ENCODE measurements at places on chromosomes 13 and 19. TPM values are rescaled to one million over a fixed set of nuclear protein-coding genes. Genes with fewer than 3 reads are reported as not detected.

GJB6 gene
- 0.68 TPM for total RNA-seq

ZNF28 gene
- total RNA-seq, result 21.2 TPM

- no peaks in the 10 kb centered on the region for H3K27me3 ChIP-seq
- no peak for DNase-seq
- no peak overlapping the region for H3K27ac ChIP-seq
- H3K36me3 ChIP-seq, result no peaks in the 10 kb centered on the region
- H3K4me3 ChIP-seq, result no peak overlapping the region
- no peaks in the 10 kb centered on the region for H3K4me1 ChIP-seq
These were observed 42.9 kb downstream of the WASF3 start for GRCh38 chr13:26600343-26600742.

DNA sequence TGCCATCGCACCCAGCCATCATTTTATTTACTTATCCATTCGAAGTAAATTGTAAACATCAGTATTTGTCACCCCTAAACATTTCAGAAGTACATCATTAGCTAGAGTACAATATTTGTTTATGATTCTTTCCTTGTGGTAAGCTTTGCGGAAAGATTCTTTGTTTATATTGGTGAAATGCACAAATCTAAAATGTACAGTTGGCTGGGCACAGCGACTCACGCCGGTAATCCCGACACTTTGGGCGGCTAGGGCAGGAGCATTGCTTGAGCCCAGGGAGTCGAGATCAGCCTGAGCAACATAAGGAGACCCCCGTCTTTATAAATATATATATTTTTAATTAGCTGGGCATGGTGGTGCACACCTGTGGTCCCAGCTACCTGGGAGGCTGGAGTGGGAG lies 10.1 kb downstream of the LGALS7B start:
- H3K4me3 ChIP-seq, result no peak overlapping the region
- H3K27ac ChIP-seq, result no peak overlapping the region
- no peaks in the 10 kb centered on the region for H3K4me1 ChIP-seq
- no peak for DNase-seq

DNA sequence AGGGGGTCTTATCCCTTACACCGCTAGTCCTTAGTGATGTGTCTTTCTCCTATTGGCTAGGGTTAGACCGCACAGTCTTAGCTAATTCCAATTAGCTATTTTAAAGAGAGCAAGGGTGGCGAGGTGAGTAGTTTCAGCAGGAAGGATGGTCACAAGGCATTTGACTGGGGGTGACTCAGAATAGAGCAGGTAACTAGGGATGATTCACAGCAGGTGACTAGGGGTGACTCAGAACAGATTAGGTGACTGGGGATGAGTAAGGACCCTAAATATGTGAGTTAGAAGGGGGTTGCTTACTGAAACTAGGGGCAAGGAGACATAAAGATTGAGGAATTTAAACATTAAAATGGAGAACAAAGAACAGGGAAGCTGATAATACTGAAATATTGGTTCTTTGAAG lies 64.3 kb downstream of the ZNF66 start:
- no peaks in the 10 kb centered on the region for H3K4me1 ChIP-seq
- no peak for DNase-seq
- H3K4me3 ChIP-seq, result no peak overlapping the region
- no peak overlapping the region for H3K27ac ChIP-seq
- H3K36me3 ChIP-seq, result no peaks in the 10 kb centered on the region

GRCh38 chr13:111339366-111340143 lies 19.1 kb downstream of the TEX29 start:
- no peak overlapping the region for H3K27ac ChIP-seq
- no peaks in the 10 kb centered on the region for H3K27me3 ChIP-seq
- no peak for DNase-seq
- H3K4me3 ChIP-seq, result no peak overlapping the region
- no peaks in the 10 kb centered on the region for H3K36me3 ChIP-seq
- H3K4me1 ChIP-seq, result no peaks in the 10 kb centered on the region

GRCh38 chr19:53912653-53913052 lies 3.6 kb downstream of the CACNG7 start:
- H3K4me1 ChIP-seq, result peaks cover 12% of the 10 kb centered on the region
- no peaks in the 10 kb centered on the region for H3K36me3 ChIP-seq
- DNase-seq, result no peak
- no peak overlapping the region for H3K27ac ChIP-seq
- peaks cover 57% of the 10 kb centered on the region for H3K27me3 ChIP-seq

- no peak for DNase-seq
- H3K4me1 ChIP-seq, result no peaks in the 10 kb centered on the region
- no peaks in the 10 kb centered on the region for H3K27me3 ChIP-seq
- no peak overlapping the region for H3K4me3 ChIP-seq
- no peak overlapping the region for H3K27ac ChIP-seq
These were observed 136.8 kb downstream of the DCLK1 start for GRCh38 chr13:35994131-35994966.

Measured in transverse colon (tissue), 4 donors.